ENCODE measurements at places on chromosomes 12 and 14.

DNA sequence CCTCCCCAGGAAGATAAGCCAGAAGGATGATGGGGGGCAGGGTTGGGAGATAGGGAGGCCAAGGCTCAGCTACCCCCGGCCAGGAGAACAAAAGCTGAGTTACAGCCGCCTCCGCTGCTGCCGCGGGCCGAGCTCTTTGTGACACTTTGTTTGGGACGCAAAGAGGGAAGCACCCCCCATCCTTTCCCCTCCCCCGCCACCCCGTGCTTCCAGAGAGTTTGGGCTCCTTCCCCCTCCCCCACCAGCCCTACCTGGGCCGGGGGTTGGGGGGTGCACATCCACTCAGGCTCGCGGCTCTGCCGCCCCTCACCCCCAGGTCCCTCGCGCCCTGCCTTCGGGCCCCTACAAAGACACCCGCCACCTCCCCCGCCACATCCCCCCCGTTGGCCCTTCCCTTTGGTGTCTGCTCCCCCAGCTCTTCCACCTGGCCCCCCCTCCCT lies 799 bp downstream of the ZNF219 start:
- DNase-seq = no peak

DNA sequence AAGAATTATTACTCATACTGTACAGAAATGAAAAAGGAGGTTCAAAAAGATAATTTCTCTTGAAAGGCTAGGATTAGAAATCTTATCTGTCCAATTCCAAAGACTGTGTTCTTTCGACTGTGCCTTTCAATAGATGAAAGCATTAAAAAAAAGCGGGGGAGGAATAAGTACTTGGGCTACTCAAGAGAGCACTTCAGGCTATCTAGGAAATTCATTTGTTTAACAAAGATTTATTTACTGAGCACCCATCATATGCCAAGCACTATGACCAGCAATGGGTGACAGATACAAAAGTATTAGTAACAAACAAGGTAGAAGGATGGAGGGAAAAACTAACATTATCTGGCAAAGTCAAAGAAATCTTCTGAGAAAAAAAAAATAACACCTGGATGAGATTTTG lies 37.4 kb downstream of the SENP1 start:
- DNase-seq = no peak

GRCh38 chr12:124744659-124745464 lies 118.8 kb downstream of the SCARB1 start:
- no peak for DNase-seq

- DNase-seq = no peak
These were observed 49.2 kb downstream of the DUSP16 start for GRCh38 chr12:12513416-12514006.

DNA sequence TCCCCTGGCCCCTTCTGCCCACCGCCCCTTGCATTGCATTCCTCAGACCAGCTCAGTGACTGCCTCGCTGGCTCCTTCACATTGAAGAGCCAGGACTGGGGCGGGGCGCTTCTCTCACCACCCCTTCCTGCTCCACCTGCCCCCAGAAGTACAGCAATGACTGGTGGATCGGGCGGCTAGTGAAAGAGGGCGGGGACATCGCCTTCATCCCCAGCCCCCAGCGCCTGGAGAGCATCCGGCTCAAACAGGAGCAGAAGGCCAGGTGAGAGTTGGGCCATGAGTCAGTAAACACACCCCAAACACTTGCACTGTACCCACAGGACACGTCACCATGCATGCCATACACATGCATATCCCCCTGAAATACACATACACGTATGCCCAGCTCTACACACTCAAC lies 5.8 kb downstream of the CACNB3 start:
- DNase-seq = no peak

GRCh38 chr12:1796515-1797010 lies 23.8 kb upstream of the LRTM2 start:
- DNase-seq = no peak

All from activated gamma-delta T cell (primary cell).